ENCODE measurements at places on chromosomes 3 and 15.

DNA sequence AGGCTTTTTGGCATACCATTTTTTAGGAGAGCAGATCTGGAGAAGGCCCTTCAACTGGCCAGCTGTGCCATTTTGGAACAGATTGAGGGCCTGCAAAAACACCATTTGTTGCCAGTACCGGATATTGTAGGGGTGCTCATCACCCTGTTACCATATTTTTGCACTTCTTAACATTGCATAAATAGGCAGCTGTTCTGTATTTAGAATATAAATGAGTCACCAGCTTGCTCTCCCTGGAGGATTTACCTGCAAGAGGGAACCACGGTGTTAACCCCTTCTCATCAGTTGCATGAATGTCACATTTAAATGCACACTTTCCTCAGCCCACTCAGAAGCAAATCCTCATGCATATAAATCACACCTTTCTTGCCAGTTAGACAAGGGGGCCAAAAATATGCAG is 435.6 kb downstream of the ROBO2 start:
- DNase-seq = no peak
- no peaks in the 10 kb centered on the region for H3K27me3 ChIP-seq
- H3K4me3 ChIP-seq = no peak overlapping the region
- H3K4me1 ChIP-seq = no peaks in the 10 kb centered on the region
- no peaks in the 10 kb centered on the region for H3K36me3 ChIP-seq

GRCh38 chr15:44033894-44034293 is 161.2 kb downstream of the FRMD5 start:
- no peak overlapping the region for H3K27ac ChIP-seq
- H3K36me3 ChIP-seq = no peaks in the 10 kb centered on the region
- no peak overlapping the region for H3K4me3 ChIP-seq
- H3K27me3 ChIP-seq = no peaks in the 10 kb centered on the region
- no peaks in the 10 kb centered on the region for H3K4me1 ChIP-seq

- H3K27me3 ChIP-seq = no peaks in the 10 kb centered on the region
- no peaks in the 10 kb centered on the region for H3K4me1 ChIP-seq
- H3K27ac ChIP-seq = no peak overlapping the region
Observed at GRCh38 chr15:39721893-39722292, 60.7 kb downstream of the FSIP1 start.

GRCh38 chr15:48442011-48442410 is 110.8 kb downstream of the DUT start:
- H3K27me3 ChIP-seq = no peaks in the 10 kb centered on the region
- H3K27ac ChIP-seq = no peak overlapping the region
- peaks cover 10% of the 10 kb centered on the region for H3K4me1 ChIP-seq
- peaks cover 93% of the 10 kb centered on the region for H3K36me3 ChIP-seq

GRCh38 chr3:122886946-122887345 is 92.1 kb downstream of the SLC49A4 start:
- no peak overlapping the region for H3K27ac ChIP-seq
- H3K4me1 ChIP-seq = no peaks in the 10 kb centered on the region
- H3K27me3 ChIP-seq = no peaks in the 10 kb centered on the region
- no peak for DNase-seq
- H3K36me3 ChIP-seq = peaks cover under 1% of the 10 kb centered on the region
